ENCODE measurements at places on chromosomes 6 and 20.

DNA sequence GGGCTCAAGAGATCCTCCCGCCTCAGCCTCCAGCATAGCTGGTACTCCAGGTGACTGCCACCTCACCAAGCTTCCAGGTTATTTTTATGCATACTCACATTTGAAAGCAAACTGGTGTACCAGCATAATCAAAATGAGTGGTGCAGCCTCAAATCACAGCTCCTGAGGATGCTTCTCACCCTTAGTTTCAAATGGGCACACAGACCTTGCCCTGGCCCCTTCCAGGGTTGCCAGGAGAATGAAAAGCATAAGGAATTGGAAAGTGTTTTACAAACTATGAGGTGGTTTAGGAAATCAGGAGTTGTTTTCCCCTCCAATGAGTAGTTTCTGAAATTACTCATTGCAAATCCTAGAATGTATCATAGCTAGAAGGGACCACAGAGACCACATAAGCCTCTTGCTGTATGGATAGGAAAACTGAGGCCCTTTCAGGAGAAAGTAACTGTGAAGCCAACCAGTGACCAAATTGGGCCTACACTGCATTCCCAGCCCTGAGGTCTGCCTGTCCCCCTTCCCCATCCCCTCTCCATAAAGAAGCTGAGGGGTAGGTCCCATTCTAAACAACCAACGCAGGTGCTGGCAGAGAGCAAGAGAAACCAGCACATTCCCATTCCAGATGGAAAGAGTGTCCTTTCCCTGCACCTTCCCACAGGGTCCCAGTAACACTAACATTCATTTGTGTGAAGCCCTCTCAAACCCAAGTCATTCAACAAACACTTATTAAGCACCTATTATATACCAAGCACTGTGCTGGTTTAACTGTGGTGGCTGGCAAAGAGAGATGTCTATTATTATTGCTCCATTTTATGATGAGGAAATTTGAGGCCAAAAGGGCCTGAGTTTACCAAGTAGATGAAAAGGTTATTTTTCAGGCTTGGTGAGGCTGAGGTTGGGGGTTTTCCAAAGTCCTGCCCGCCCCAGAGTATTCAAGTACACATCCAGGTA is 2.1 kb upstream of the E2F1 start:
- DNase-seq = no peak

GRCh38 chr6:144762469-144762868 is 477.3 kb downstream of the UTRN start:
- no peak for DNase-seq

GRCh38 chr6:89604653-89605052 is 33.9 kb downstream of the LYRM2 start:
- DNase-seq = no peak

- DNase-seq = no peak
Observed at GRCh38 chr20:8367689-8368088, 235.6 kb downstream of the PLCB1 start.

DNA sequence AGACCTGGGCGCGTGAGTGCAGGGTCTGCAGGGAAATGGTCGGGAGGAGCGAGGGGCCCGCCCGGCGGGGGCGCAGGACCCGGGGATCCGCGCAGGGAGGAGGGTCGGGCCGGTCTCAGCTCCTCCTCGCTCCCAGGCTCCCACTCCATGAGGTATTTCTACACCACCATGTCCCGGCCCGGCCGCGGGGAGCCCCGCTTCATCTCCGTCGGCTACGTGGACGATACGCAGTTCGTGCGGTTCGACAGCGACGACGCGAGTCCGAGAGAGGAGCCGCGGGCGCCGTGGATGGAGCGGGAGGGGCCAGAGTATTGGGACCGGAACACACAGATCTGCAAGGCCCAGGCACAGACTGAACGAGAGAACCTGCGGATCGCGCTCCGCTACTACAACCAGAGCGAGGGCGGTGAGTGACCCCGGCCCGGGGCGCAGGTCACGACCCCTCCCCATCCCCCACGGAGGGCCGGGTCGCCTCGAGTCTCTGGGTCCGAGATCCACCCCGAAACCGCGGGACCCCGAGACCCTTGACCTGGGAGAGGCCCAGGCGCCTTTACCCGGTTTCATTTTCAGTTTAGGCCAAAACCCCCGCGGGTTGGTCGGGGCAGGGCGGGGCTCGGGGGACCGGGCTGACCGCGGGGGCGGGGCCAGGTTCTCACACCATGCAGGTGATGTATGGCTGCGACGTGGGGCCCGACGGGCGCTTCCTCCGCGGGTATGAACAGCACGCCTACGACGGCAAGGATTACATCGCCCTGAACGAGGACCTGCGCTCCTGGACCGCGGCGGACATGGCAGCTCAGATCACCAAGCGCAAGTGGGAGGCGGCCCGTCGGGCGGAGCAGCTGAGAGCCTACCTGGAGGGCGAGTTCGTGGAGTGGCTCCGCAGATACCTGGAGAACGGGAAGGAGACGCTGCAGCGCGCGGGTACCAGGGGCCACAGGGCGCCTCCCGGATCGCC is 54.2 kb upstream of the HLA-A start:
- peak; percentile 16 for DNase-seq

GRCh38 chr6:148166339-148166968 is 176.2 kb upstream of the SASH1 start:
- peak; percentile 11 for DNase-seq

DNA sequence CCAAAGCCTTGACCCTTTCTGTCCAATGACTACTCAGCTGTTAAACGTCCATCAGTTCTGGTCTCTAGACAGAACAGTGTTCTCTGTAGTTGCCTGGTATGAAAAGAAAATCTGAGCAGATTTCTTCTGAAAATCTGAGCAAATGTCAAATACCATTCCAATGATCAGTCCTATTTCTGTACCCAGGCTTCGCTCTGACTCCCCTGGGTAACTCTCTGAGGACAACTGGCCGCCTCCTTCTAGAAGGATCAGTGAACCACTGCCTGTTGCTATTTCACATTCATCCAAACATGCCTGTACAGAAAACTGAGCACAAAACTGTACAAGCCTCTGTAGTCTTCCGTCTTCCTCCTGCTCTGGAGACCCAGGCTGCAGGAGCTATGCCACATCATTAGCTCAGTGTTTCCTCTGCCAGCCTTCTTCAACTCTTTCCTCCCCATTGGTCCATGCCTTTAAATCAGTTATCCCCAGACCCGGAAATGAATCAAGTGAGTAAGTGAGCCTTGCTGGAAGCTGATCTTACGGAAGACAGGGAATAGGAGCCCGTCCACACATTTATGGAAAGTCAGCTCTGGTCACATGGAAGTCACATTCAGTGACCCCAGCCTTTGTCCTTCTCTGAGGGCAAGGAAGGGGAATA is 63.3 kb downstream of the DAAM2 start:
- DNase-seq = no peak

- DNase-seq = no peak
Observed at GRCh38 chr6:170000071-170000843, 248.8 kb downstream of the ERMARD start.

- no peak for DNase-seq
Observed at GRCh38 chr6:22019857-22020256, 277.0 kb downstream of the PRL start.

DNA sequence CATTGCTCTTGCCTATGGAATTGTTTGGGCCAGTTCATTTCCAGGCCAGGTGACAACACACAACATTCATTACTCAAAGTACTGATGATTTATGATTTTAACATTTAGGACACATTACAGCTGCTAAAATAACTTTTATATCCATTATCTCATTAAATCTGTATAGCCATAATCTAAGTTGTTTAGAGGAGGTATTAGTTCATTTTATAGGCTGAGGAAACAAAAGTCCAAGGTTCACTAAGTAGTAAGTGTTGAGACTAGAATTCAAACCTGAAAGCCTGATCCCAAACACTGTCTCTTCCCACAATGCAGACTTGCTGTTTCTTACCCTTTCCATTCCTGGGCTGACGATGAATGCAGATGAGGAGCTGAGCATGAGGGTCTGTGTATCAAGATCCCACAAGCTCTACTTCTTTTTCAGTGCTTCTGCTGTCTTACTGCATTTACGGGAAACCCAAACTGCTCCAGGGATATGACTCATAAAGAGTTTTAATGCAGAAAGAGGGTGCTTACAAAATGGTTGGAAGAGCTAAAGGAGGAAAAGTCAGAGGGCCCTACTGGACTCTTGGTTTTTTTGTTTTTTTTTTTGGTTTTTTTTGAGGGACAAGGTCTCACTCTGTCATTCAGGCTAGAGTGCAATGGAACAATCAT is 17.9 kb downstream of the TENT5A start:
- DNase-seq = no peak

- DNase-seq = no peak
Observed at GRCh38 chr6:127131772-127132376, 13.4 kb downstream of the RSPO3 start.

DNA sequence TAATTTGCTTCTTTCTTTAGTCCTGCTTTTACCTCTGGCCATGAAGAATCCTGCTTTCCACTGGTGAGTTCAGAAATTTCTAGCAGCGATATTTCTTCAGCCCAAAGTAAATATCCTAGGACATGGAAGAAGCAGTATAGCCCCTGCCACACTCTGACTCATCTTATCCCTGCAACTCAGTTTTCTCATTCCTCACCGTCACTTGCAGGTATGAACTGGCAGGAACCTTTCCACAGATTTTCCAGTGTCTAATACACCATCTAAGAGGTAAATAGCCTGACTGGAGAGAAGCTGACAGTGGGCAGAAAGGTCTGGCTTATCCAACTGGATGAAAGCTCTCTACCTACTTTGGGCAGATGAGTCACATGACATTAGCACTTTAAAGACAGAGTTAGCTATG is 816.7 kb upstream of the FLRT3 start:
- DNase-seq = no peak

GRCh38 chr20:32762754-32763201 is 593 bp downstream of the DNMT3B start:
- DNase-seq = no peak

DNA sequence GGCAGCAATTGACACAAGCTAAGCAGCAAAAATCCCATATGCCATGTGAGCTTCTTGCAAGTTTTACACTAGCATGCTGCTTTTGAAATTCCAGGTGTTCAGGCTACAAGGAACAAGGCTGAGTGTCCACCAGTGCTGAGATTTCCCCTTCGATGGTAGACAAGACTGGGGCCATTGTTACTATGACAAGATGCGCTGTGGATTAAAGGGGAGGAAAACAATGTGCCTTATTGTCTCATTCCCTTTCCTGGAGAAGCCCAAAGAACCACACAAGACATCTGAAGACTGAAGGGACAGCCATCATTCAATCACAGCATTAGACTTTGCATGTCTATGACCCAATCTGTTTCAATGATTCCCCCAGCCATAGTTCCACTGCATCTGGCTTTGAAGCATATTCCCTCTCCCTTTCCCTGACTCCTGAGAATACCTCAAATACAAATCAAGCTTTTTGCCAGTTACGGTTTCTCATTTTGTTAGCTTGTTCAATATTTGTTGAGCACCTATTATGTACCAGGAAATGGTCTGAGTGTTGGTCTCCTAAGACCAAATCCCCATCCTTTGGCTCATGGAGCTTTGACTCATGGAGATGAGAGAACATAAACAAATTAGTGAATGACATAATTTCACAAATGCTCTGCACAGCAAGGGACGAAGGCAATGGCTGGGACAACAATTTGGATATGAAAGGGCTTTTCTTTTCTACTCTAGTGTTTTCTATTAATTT is 23.4 kb upstream of the SCGN start:
- DNase-seq = no peak

- no peak for DNase-seq
Observed at GRCh38 chr6:25196464-25196863, 82.7 kb upstream of the CARMIL1 start.

DNA sequence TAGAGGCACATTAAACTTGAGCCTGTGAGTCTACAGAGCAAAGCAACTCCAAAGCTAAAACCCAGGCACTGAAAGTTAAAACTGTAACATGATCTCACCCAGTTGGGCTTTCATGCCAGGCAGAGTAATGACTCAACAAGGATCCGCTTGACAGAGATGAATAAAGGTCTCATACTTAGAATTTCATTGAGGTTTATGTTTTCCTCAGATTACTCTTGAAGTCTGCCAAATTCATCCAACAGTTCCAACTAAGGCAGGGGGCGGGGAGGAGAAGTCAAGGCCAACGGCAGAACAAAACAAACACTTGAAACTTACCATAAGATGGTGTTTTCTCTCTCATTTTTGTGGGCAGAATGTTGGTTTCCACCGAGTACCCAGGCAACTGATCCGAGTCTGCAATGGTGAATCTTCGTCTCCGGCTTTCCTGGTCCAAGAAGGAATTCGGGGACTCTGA is 54.0 kb upstream of the IPCEF1 start:
- no peak for DNase-seq

DNA sequence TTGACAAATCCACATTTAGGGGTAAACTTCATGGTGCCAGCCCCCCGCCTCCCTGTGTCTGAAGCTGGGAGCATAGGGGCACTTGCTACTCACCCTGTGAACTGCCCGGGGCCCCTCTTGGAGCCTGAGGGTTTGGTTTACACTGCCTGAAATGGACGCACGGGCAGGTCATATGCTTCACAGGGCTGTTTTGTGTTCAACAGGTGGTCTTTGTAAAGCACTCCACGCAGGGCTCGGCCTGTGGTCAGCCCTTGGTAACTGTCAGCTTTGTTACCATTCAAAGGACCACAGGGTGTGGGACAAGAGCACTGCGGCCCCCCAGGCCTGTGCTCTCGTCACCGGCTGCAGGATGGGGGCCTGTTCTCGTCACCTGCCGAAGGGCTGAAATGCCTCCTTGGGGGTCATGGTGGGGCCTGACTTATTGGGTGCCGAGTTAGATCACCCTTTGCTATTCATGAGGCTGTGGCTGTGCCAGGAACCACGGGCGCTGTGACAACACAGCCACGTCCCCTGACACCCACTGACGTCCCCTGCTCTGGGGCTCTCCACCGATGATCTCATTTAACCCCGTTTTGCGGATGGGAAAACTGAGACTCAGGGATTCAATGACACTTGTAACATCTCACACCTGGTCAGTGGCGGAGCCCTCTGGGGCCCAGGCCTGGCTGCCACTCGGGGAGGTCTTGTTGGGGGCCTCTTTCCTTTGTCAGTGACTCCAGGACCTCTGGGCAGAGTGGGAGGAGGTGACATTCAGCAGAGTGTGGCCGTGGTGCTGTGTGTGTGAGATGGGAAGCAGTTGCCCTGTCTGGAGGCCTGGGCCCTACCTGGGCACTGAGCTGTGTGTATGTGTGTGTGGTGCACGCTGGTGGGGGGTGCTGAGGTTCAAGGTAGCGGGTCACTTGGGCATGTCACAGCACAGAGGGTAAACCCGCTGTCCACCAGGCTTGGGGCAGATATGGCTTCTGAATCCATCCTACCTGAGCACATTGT is 24.9 kb downstream of the ZBP1 start:
- no peak for DNase-seq

DNA sequence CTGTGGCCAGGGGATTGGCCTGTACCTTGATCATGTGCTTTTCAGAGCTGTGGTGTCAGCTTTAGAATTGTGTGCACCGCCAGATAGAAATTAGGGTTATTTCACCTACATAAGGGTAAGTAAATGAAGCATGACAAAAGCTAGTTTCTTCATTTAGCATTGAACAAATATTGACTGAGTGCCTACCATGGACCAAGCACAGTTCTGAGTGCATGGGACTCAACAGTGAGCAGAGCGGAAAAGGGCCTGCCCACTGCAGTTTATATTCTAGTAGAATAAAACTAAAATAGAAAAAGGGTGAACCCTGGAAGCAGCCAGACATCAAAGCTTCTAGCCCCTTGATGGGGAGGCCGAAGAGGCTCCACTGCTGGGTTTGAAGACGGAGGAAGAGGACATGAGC is 25.6 kb downstream of the ECT2L start:
- no peak for DNase-seq

All from cerebellum (tissue), 4 donors.